ENCODE measurements at places on chromosomes 3 and 15.

DNA sequence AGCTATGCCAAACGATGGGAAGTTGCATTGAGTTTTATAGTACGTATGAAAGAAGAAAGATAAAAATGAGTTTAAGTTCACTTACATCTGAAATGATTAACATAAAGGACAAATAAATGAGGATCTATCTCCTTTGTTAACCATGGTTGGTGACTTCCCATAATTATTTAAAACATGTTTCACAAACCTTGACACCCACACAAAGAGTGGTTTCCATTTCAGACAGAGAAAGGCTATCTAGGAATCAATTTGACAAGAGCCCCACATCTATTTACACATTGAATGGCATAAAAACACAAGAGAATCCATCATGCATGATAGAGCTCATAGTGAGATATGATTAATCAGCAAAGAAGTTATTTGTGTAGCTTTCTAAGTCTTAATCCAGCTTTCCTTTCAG is 14.2 kb upstream of the MTMR10 start:
- no peak for DNase-seq

GRCh38 chr15:64461721-64462162 is 1.4 kb downstream of the ZNF609 start:
- DNase-seq: no peak

GRCh38 chr15:69531665-69532027 is 79.0 kb downstream of the RPLP1 start:
- DNase-seq: no peak

GRCh38 chr3:85054579-85054978 is 95.8 kb downstream of the CADM2 start:
- no peak for DNase-seq

- DNase-seq: no peak
These were observed 1.1 kb upstream of the ACTR8 start for GRCh38 chr3:53883008-53883407.

DNA sequence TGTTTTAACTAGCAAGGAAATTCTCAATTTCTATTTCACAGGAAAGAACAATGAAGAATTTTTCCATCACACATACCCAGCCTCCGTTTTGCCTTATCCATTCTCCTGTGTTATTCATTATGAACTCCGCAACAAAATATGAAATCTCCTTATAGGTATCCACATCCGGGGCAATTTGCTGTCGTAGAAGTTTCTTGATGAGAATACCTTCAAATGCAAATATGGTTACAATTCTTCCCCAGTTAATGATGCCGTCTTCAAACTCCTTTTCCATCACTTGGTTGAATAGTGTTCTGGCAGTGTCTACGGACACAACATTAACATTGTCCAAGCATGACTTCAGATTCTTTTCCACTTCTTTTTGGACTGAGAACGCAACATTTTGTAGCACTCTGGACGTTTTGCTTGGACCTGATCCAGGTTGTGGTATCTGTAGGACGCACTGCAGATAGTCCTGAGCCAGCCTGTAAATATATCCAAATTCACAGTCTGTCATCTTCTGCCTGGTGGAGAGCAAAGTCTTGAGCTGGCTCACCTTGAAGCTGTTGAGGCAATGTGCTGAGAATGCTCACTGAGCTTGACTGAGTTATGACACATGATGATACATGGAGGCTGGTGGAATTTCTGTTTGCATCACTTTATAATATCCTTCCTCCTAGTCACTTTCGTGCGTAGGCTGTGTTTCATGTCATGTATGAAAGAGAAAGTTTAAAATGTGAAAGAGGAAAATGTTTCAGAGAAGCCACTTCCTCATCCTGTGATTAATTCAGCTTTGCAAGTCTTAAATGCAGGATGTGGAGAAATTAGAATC is at the start of gene BCL2A1:
BCL2A1 (minus strand) TSS at position 573 of the 811 bp plus-strand sequence; CDS start at position 496, 77 bp downstream.
- DNase-seq: no peak

DNA sequence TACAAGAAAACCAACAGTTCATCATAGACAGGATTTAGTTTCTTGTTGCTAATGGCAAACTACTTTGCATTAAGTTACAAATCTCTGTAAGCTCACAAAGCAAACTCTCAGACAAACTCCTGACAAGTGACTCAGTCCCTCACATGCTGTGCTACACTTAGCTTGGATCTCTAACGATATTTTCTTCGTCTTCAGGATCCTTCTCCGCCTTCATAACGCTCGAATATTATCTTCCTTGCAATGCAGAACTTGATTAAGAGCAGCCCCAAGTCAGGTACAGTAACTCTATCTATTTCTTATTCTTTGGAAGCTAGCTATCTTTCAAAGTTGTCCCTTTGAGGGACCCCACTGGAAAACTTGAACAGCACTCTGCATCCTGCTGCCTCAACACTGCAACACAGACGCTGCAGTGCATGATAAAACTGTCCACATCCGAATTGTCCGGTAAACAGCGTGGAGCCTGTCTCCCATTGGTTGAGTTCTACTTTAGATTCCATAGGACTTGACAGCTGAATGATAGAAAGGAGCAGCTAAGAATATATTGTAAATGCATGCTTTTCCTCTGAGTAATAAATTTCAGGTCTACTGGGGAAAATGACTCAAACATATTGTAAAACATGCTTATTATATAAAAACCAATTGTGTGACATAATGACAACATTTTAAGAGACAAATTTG is 61.3 kb downstream of the UACA start:
- DNase-seq: no peak

- DNase-seq: no peak
These were observed 31.3 kb downstream of the TKT start for GRCh38 chr3:53224536-53224935.

DNA sequence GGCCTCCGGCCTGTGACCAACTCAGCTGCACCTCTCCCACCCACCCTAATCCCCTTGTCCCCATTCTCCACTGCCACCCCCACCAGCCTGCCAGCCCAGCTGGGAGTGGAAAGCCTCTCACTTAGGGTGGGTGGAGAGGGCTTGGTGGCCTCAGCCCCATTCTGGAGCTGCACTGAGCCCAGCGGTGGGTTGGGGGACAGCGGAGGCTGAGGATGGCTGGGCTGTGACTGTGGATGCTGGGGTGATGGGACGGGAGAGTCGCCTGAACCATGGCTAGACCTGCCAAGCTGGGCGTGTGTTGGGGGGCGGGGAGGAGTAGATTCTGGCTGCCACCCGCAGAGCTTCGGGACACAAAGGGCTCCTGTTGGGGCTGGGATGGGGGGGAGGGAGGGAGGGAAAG is 1.8 kb downstream of the CLCN2 start:
- no peak for DNase-seq

DNA sequence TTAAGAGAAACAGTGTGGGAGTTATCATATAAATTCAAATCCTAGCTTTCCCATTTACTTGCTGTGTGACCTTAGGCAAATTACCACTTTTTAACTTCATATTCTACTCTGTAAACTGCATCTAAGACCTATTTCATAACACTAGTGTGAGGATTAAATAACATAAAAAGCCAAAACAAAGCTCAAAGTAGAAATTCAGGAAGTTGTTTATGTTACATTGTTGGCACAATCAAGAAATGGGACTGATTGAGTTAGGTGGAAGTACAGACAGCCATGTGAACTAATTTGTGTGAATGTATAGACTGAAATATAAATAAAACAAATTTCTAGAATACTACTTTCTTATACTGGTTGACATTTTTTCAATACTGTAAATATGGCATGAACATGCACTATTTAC is 131.7 kb downstream of the STAG1 start:
- DNase-seq: no peak

DNA sequence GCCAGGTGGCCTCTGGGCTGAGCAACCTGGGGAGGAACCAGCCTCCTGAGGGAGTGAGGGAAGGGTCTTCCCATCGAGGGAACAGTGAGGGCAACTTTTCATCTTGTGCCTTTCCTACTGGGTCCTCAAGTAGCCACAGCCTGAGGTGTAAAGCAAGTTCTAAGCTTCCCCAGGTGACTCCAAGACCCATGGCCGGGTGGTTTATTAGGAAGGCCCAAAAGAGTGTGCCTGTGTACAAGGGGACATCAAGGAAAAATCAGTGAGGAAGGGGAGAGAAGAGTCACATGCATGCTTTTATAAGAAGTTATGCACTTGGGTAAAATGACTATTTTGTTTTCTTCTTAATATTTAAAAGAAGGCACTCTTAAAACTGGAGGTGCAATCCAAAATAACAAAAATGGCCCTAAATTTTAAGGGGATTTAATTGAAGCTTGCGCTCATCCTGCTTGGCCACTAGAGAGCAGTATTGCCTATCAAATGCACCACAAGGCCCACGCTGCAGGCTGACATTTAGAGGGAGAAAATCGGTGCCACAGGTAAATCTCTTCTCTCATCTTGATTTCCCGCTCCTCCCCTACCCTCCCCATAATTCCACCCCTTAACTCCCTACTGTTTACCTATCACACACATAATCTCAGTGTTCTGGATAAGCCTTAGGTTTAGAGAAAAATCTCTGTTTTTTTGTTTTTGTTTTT is 6.7 kb downstream of the NANOGP8 start:
- peak; percentile 34 for DNase-seq

DNA sequence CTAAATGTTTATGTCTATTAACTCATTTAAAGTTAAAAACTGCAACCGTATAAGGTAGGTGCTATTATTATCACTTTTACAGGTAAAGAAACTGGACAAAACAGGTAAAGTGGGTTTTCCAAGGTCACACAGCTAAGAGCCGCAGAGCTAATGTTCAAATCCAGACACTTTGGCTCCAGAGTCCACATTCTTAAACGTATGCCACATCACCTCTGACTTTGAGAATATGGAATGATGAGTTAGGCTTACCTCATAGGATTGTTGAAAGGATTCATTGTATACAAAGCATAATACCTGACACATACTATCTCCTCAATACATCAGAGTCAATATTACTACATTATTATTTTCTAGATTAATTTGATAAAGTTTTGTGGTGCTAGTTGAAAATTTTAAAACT is 240.9 kb upstream of the STT3B start:
- DNase-seq: no peak

- DNase-seq: no peak
These were observed 142.6 kb downstream of the SATB1 start for GRCh38 chr3:18282507-18282906.

DNA sequence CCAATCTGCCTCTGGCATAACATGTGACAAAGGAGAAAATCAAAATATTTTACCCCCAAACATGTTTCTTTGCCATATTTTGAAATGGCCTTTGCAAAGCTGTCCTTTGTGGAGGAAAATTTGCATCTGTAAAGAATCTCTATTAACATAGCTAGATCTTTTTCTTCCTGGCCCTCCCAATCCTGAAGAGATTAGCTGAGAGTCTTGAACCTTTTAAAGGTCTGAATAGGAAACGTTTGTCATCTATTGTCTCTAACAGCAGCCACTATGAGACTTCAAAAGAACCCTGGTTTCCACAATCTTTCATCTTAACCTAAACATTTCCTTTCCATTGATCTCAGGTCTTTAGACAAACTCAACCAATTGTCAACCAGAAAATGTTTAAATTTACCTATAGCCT is 520.9 kb upstream of the TGFBR2 start:
- no peak for DNase-seq

Data from SK-N-MC (cell line).